Activated CD4-positive, alpha-beta T cell treated with anti-CD3 and anti-CD28 coated beads, Interleukin-2, amount 50 U/mL, for 1 hour (primary cell): ENCODE measurements at places on chromosomes 2 and 18.

- DNase-seq, result no peak
Measured at GRCh38 chr2:95039978-95040377, 14.5 kb downstream of the MAL start.

GRCh38 chr2:53230691-53231090 is 536.9 kb upstream of the CHAC2 start:
- no peak for DNase-seq

- no peak for DNase-seq
Measured at GRCh38 chr2:241559323-241560161, 997 bp downstream of the BOK start.

- DNase-seq, result no peak
Measured at GRCh38 chr18:12287684-12288402, 20.2 kb upstream of the TUBB6 start.

GRCh38 chr2:201936817-201937216 is 96.8 kb upstream of the FZD7 start:
- DNase-seq, result no peak

DNA sequence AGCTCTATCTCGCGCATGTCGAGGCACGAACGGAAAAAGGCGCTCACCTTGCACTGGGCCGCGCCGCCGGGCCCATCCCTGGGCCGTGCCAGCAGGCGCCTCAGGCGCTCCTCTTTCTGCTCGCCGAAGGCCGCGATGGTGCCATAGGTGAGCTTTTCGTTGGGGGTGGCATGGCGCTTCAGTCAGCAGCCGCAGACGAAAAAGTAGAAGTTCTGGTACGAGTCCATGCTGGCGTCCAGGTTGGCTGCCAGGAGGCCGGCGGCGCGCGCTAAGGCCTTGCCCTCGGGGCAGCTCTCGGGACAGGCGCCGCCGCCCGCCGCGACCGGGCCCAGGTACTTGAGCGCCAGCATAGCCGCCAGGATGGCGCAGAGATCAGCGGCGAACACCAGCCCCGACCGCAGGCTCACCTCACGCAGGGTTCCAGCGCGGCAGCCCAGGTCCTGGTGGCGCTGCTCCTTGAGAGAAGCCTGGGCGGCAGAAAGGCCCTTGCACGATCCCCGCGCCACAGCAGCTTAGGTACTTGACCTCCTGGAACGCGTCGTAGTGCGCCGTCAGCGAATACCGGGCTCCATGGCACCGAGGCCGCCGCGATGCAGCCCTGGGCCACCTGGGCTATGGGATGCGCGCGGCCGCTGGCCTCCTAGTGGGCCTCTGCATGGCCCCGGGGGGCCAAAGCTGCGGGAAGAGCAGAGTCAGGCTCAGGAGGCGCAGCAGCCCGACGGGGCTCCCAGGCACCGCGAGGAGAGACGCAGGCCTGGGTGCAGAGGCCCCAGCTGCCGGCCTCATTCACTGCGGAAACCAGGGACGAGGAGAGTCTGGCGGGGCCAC is 12.8 kb downstream of the ALPG start:
- no peak for DNase-seq
